ENCODE measurements at places on chromosomes 1 and 21. TPM values are rescaled to one million over a fixed set of nuclear protein-coding genes. Genes with fewer than 3 reads are reported as not detected.

GRCh38 chr21:41357546-41357945, 4.3 kb upstream of the MX2 start:
- no peak for DNase-seq

GRCh38 chr21:36461918-36462486, 17.9 kb downstream of the CLDN14 start:
- DNase-seq: no peak

- DNase-seq: peak; percentile 22
These were observed 403 bp downstream of the CCNL2 start for GRCh38 chr1:1398677-1399186.

GRCh38 chr1:33120436-33121231, 39.7 kb downstream of the AZIN2 start:
- no peak for DNase-seq

DNA sequence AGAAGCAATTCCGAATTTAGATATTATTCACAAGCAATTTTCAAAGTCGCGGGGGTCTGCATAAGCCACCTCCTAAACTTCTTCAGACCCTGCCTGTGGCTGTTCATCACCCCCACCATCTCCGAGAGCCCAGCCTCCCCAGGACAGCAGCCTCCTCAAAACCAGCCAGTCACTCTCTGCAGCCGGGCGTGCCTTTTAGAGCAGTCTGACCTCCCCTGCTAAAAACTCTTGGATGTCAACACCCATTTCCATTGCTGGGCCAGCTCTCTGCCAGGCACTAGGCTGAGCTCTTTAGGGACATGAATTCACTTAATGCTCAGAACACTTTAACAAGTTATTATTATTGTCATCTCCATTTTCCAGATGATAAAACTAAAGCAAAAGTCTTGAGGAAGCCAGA, 11.7 kb downstream of the ADPRS start:
- DNase-seq: no peak

DNA sequence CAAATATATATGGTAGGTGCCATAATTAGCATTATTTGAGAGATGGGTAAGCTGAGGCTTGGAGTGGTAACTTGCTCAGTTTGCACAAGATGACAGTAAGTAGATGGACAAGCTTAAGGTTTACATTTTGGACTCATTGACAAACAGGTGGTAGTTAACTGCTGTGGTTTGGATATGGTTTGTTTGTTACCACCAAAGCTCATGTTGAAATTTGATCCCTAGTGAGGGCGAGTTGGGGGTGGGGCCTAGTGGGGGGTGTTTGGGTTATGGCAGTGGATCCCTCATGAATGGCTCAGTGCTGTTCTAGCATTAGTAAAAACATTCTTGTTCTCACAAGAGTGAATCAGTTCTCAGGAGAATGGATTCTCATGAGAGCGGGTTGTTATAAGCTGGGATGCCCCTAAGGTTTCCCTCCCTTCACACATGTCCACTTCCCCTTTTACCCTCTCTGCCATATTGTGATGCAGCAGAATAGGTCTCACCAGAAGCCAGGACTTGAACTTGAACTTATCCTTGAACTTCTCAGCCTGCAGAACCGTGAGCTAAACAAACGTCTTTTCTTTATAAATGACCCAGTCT, 6.6 kb upstream of the PRRX1 start:
- no peak for DNase-seq

The NR1I3 gene
- not detected for total RNA-seq

The WDR47 gene
- total RNA-seq: 9.4 TPM

- no peak for DNase-seq
These were observed 101.8 kb downstream of the AKT3 start for GRCh38 chr1:243748227-243748626.

DNA sequence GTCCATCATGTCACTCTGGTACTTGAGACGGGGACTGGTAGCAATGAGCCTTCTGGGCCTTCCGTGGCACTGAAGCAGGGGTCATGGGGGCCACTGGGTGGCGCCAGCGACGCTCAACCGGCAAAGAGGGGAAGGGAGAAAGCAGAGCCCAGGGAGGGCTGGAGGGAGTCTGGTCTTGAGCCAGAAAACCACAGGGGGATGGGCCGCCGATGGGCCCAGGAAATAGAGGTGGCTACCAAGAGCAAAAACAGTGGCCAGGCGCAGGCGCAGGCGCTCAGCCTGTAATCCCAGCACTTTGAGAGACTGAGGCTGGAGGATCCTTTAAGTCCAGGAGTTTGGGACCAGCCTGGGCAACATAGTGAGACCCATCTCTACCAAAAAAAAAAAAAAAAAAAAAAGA, 21.8 kb downstream of the EXOC8 start:
- no peak for DNase-seq

GRCh38 chr21:23809573-23809972, 1797.7 kb downstream of the MRPL39 start:
- no peak for DNase-seq

DNA sequence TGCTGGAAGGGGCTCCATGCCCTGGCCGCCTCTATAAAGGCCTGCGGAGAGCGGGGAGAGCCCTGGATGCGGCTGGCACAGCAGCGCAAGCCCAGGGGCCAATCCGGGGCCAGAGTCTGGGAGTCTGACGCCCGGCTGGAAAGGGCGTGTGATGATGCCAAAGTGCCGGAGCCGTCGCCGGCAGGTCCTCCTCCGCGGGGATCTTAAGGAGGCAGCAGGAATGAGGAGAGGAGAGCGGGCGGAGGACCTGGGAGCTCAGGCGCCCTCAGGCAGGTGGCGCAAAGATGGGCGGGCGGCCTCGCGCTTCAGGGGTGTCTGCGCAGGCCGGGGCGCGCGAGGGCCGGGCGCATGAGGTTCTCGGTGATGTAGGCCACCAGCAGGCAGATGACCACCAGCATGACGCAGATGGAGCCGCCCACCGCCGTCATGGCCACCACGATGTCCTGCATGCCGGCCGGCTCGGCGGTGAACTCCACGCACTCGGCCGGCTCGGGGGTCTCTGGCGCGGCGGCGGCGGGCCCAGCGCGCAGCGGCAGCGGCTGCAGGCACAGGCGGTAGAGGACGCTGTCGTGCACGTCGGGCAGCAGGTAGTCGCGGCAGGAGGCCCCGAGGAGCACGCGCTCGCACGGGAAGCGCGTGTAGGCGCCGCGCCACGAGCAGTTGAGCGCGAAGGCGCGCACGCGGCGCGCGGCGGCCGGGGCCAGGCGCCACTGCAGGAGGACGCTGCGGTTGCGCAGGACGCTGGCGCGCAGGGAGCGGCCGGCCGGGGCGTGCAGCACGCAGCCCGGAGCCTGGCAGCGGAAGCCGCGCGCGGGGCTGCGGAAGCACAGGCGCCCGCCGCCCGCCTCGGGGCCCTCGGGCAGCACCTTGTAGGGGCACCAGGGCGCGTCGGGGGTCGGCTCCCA, 653 bp downstream of the FNDC10 start:
- DNase-seq: peak; percentile 22

DNA sequence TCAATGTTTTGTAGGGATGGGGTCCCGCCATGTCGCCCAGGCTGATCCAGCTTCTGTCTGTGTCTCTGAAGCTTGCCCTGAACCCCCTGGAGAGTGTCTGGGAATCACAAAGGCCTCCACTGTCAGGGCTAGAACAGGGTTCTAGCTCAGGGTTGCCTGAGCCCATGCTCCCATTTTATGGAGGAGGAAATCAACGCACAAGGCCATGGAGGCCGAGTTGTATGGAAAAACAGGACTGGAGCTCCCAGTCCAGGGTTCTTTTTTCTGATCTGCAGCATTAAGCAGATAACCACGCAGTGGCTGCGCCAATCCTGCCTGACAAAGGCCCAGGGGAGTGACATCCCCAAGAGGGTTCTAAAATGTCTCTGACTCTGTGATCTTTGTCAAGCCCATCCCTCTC, 67.6 kb upstream of the NBPF3 start:
- no peak for DNase-seq

The RASSF5 gene
- total RNA-seq: 14.8 TPM

The CELA2B gene
- total RNA-seq: not detected

The GSTM1 gene
- total RNA-seq: not detected

DNA sequence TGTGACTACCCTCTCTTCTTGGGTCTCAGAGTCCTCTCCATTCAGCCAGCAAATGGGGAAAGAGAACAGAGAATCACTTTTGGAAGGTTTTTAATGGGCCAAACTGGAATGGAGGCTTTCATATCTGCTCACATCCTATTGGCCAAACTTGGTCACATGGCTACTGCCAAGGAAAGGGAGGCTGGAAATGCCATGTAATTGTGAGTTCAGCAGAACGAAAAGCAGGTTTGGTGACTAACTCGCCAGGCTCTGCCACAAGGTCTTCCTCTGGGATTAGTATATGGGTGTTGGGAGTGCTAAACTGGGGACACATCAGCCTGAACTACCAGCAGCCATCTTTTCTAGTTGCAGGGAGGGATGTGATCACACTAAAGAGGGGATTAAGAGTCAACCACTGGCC, 19.2 kb downstream of the RD3 start:
- no peak for DNase-seq

The IL20 gene
- total RNA-seq: not detected

GRCh38 chr1:201250326-201251011, 32.8 kb upstream of the PKP1 start:
- peak; percentile 81 for DNase-seq

DNA sequence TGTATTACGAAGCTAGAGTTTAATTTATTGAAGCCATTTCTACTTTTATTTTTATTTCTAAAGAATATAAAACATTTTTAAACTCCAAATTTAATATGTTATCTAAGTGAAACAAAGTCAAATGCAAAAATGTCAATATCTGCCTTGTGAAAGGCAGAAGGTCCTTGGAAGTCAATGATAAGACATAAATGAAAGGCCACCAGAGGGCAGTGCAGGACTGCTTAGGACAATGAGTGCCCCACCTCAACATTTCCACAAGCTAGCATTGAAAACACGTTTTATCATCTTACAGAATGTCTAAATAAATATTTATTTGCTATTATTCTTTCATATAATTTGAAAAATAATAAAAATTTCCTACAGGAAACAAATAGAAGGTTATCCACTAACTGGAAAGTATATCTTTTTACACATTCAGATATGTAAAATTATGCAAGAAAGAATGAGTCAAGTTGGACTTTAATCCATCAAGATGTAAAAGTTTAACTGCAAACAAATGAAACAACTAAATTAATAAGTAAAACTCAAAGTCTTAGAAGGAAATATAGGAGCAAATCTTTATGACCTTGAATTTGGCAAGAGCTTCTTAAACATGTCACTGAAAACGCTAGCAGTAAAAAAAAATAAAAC, 140.1 kb upstream of the FMN2 start:
- DNase-seq: peak; percentile 61

GRCh38 chr1:239288820-239289554, 97.4 kb upstream of the CHRM3 start:
- DNase-seq: no peak

- DNase-seq: no peak
These were observed 1031.5 kb upstream of the ADGRL2 start for GRCh38 chr1:80769208-80769750.

The UQCRH gene
- 367 TPM for total RNA-seq

The CNIH3 gene
- 5.1 TPM for total RNA-seq

- peak; percentile 83 for DNase-seq
These were observed 11.2 kb upstream of the CAPN2 start for GRCh38 chr1:223700942-223701637.

- no peak for DNase-seq
These were observed 23.2 kb downstream of the SPATA45 start for GRCh38 chr1:212824201-212824600.

The TFF2 gene
- 2.5 TPM for total RNA-seq

The GUCA2B gene
- total RNA-seq: not detected

GRCh38 chr1:214824763-214825162, 221.8 kb downstream of the CENPF start:
- no peak for DNase-seq

The SLAMF9 gene
- not detected for total RNA-seq

DNA sequence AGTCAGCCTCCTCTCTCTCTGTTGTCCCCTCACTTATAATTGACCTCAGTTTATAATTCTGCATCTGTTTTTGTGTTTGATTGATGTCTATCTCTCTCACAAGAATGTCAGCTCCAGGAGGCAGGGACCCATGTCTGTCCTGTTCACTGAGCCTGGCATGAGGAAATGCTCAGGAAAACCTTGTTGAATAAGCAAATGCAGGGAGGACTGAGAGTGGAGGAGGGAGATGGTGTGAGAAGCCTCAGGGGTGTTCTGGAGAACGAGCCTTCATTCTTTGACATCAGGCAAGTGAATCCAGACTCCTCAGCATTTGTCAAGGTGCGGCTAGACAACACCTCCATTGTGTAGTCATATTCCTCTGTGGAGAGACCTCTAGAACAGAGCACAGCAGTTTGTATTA, 45.5 kb downstream of the MAN1C1 start:
- no peak for DNase-seq

GRCh38 chr1:78126506-78126905, 80.7 kb downstream of the GIPC2 start:
- DNase-seq: no peak

DNA sequence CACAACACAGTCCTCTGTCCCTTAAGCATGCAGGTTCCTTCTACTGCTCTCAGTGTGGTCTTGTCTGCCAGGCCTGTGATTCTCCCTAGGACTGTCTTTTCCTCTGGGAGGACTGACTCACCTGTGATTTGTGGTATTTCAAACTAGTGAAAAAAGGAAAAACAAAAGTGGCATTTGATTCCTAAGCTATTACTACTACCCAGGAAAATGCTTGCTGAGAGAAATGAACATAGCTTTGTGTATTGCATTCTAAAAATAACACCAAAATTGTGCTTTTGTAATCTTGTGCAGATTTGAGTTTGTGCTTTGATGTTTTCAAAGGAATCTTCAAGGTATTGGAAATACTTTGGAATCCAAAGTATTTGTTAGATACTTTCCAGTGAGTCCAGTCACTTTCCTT, 57.0 kb downstream of the GPR161 start:
- DNase-seq: no peak

GRCh38 chr1:162029157-162029556, 5.5 kb upstream of the OLFML2B start:
- DNase-seq: no peak

The EPHA8 gene
- not detected for total RNA-seq

Measured in thyroid gland (tissue), 4 donors.